ENCODE measurements at places on chromosomes 5 and 9.

DNA sequence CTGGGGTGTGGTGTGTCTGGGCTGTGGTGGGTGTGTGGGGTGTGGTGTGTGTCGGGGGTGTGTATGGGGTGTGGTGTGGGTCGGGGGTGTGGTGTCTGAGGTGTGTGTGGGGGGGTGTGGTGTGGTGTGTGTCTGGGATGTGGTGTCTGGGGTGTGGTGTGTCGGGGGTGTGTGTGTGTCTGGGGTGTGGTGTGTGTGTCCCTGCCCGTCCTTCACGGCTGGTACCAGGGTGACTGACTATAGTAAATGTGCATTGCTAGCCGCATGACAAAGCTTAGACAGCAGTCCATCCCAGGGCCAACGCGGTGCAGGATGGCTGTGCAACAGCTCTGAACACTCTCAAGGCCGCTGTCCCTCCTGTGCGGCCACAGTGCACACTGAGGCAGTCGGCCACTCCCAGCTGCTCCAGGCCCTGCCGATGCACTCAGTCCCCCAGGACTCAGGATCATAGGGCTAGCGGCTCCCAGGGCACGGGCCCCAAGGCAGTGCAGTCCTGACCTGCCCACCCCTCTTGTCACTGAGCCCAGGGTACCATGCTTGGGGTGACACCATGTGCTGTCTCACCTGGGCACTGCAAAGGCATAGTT is 54.0 kb downstream of the SECISBP2 start:
- DNase-seq, result no peak

DNA sequence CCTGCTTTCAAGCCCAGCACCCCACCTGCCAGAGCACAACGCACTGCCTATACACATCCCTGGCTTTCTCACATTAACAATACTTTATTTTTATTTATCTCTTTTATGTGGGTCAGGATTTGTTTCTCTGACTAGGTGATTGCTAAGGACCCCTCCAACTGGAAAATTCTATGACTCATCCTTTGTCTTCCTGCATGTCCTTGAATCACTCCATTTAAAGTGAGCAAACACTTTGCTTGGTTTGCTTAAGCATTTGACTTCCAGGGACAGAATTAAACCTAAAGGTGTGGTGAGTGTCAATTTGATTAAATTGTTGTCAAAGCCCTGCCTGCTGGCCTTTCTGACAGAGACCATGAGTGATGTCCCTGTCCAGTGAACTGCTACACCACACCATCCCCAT is 536.5 kb upstream of the BRINP1 start:
- DNase-seq, result no peak

- DNase-seq, result no peak
Observed at GRCh38 chr9:137734181-137734580, 115.4 kb downstream of the EHMT1 start.

GRCh38 chr9:96241391-96241809 is 60.6 kb downstream of the HSD17B3 start:
- DNase-seq, result no peak
